ENCODE measurements at places on chromosomes 12 and 14. TPM values are rescaled to one million over a fixed set of nuclear protein-coding genes. Genes with fewer than 3 reads are reported as not detected.

PPP4R4 gene
- 0.19 TPM for polyA plus RNA-seq

DCN gene
- polyA plus RNA-seq: 54.5 TPM

KRT73 gene
- not detected for polyA plus RNA-seq

AICDA gene
- not detected for polyA plus RNA-seq

SDS gene
- polyA plus RNA-seq: 0.21 TPM

- DNase-seq: no peak
Observed at GRCh38 chr12:51056242-51056641, 8.1 kb downstream of the LETMD1 start.

DNA sequence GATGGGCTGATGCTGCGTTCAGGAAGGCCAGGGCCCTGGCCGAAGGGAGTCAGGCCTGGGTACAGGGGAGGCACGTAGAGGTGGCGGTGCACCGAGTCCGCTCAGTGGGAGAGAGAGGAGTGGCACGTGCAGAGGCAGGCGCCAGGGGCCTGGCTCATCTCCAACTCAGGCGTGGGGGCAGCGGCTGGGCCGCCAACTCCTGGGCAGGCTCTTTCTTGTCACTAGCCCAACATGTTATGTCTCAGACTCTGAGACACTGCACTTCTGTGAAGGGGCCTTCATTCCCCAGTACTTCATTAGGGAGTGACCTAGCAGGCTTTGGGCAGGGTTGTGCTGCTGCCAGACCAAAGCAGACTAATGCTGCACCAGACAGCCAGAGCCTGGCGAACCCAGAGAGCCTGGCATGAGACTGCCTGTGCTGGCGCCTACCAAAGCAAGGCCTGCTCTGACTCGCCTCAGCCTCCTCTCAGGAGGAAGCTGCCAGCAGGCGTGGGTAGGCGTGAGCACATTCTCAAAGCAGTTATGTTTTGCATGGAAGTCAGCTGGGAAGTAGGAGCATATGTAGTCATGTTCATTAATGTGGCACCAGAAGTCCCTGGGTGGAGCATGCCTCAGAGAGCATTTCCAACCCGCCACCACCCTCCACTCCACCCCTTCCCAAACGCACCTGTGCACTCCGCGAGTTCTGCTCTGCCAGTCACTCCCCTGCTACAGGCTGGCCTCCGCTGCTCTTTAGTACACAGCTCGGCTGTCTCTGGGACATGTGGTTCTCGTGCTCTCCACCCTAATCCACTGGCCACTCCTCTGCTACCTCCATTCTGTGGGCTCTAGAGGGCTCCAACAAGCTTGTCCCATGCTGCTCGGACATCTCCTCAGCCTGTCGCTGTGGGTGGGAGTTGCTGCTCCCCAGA lies 9.7 kb downstream of the CKB start:
- DNase-seq: peak; percentile 72

- DNase-seq: no peak
Observed at GRCh38 chr14:33567023-33567728, 383.7 kb downstream of the EGLN3 start.

DNA sequence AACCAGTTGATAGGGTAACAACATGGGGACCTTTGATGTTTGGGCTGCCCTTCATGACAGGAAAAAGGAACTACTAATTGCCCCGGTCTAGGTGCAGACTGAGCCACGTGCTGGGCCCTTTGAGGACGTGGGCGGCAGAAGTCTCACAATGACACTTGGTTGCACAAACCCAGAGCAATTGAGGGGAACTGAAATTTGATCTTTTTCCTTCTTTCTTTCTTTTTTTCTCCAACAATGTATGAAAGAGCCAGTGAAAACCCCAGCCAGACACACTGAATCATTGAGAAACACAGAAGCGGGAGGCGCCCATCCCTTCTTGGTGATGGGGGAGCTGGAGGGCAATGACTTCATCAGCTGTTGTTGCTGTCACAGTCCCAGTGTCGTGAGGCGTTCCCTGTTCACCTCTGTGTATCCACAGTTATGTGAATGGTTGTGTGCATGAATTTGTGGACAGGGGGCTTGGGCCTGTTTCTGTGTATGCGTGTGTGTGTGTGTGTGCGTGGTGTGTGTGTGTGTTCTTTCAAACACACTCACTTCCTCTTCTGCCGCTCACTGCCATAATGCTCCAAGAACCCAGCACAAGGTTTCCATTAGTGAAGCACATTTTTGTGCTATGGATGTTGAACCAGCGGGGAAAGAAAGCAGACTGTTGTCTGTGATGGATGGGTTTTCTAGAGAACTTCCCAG lies 137.5 kb upstream of the CCND2 start:
- DNase-seq: no peak

GRCh38 chr14:31263485-31264133 lies 56.0 kb upstream of the HECTD1 start:
- DNase-seq: no peak

DNA sequence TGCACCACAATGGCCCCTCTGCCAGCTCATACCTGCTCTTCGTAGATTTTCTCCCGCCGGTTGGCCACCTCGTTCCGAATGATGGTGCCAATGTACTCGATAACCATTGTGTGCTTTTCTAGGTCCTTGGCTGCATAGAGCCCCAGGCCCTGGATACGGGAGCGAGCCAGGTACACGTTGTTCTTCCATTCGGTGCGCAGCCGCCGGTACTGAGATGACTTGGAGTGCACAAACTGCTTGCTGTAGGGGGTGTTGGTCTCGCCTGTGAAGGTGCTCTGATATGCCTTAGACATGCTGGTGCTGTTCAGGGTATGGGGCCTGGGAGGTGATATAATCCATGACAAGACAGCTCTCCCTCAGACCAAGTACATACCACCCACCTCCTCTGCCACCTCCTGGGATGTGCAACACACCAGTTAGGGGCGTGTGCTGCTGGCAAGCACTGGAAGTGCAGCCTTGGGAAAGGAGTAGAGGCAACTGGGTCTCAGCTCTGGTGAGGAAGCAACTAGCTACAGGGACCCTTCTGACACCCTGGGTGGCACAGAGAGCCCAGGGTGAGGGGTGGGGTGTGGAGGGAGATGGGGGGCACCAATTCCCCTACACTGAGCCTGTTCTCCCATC lies 4.1 kb upstream of the PRKAG1 start:
- DNase-seq: no peak

DNA sequence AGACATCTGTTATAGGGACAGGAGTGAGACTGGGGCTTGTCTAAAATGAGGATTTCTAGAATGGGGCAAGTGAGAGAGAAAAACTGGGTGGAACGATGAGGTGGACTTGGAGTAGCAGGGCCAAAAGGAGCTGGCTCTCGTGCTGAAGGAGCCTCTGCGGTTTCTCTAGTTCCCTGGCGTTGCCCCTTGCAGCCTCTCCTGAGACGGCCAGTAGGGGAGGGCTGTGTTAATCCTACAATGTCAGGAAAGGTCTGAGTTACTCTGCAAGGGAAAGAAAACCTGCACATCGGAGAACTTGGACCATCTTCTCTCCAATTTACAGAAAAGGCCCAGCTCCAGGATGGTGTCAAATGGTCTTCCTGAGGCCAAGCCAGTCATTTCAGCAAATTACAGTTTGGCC lies 963.8 kb upstream of the FLRT2 start:
- DNase-seq: no peak

GRCh38 chr12:87491598-87491997 lies 537.6 kb downstream of the C12orf50 start:
- no peak for DNase-seq

GRCh38 chr14:79265366-79265946 lies 945.8 kb downstream of the DIO2 start:
- DNase-seq: no peak

DNA sequence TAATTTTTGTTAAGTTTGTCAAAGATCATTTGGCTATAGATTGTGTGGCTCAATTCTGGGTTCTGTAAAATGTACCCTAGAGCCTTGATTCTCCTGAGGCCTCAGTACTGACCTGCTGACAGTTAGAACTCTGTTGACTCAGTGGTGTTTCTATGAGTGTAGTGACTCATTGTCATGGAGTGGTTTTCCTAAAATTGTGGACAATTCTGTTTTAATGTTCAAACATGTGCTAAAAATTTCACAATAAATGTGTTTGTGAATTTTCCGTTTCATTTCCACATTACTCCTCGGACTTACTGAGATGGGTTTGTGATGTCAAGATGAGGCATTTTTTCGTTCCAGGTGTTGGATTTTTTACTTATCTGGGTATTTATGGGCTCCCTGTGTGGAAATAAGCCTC lies 695.9 kb downstream of the TMEM121 start:
- DNase-seq: no peak

- no peak for DNase-seq
Observed at GRCh38 chr12:66879409-66879808, 200.5 kb upstream of the GRIP1 start.

GRCh38 chr12:75563351-75563750 lies 51.9 kb upstream of the KRR1 start:
- DNase-seq: no peak

DNA sequence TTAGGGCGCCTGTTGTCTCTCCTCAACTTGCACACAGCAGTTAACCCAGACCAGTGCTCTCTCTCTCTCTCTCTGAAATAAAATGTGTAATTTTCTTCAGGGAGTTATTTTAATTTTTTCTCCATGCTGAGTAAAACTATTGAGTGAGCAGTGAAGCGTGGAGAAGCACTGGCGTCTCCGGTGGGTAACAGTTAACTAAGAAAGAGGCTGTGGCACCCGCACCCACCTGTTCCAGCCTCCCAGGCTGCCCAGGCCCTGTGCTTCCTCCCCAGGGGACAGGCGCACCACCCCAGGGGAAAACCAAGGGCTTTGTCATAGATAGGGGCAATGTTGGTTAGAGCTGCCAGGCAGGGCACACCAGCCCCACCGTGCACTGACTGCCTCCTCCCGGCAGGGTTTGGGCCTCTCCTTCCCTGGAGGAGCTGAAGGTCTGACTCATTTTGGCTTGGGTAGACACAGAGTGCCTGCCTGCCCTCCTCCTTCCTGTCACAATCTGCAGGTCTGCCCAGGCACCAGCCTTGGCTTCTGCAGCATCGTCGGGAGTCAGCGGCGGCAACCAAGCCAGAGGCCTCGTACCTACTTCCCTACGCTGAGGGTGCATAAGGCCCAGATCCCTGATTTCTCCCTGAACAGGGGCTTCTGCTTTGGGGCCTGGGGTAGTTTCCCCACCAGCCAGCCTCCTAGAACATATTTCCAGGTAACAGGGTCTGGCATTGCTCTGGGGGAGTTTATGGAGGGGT lies 3.9 kb downstream of the HOXC5 start:
- peak; percentile 48 for DNase-seq

- no peak for DNase-seq
Observed at GRCh38 chr12:74957231-74957630, 252.4 kb downstream of the KCNC2 start.

DNA sequence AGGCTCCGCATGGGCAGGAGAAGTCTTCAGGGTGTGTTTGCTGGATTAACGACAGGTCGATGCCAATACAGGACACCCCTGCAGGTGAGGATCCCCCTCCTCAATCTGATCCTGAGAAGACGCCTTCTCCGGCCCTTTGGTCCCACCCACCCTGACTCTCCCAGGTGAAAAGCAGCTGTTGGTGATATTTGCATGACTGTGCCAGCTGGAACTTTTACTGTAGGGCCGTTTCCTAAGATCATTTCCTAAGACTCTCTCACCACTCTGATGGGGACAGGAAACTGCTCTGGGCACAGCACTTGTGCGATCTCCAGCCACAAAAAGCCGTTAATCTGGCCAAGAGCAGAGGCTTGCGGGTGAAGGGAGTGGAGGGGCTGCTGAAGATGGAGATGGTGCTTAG lies 16.8 kb upstream of the EIF5 start:
- no peak for DNase-seq

DNA sequence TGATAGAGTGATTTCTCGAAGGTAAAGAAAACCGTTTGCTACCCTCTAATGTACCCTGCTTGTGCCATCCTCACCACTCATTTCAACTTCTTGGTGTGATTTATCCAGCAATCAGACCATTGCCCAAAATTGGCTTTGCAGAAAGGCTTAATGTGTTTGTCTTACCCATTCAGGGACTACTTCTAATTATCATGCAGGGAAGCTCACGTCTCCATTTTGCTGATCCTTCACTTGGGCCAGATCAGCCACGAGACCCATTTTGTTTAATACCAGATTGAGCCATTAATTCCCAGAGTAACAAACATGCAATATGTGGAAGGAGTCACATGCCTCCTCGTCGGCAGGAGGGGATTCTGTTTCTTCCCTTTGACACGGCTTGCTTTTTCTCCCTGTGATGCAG lies 51.1 kb upstream of the CRY1 start:
- DNase-seq: no peak
